ENCODE measurements at places on chromosomes 4 and X.
A peak's percentile ranks its signal among the peaks of the same experiment; 100 is the strongest.

GRCh38 chr4:116015549-116015948 lies 902.1 kb upstream of the NDST4 start:
- DNase-seq = no peak

DNA sequence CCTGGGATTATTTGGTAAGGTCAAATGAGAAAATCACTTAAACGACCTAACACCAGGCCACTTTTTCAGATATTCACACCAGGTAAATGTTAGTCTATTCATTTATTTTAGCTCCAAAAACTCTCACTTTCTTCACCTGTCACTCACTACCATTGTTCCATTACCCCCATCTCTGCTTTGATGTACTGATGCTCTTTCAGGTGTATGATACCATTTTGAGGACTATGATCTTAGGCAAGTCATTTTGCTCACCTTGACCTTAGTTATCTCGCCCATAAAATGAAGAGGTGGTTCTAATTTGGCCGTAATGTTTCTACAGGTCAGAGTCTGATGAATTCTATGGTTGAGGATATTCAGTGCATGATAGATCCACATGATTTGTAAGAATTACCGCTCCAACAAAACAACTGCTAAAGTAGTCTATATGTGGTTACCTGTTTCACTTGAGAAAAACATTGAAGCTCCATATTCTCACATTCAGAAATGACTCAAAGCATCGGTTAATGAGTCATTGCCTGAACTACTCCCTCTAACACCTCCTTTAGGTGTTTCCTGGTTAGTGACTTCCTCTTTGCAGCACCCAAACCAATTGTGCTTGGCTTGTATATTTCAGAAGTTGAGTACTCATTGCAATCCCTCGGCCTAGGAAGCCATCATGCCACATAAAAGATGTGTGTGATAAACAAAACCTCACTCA lies 4.5 kb downstream of the DTHD1 start:
- peak; percentile 32 for DNase-seq

DNA sequence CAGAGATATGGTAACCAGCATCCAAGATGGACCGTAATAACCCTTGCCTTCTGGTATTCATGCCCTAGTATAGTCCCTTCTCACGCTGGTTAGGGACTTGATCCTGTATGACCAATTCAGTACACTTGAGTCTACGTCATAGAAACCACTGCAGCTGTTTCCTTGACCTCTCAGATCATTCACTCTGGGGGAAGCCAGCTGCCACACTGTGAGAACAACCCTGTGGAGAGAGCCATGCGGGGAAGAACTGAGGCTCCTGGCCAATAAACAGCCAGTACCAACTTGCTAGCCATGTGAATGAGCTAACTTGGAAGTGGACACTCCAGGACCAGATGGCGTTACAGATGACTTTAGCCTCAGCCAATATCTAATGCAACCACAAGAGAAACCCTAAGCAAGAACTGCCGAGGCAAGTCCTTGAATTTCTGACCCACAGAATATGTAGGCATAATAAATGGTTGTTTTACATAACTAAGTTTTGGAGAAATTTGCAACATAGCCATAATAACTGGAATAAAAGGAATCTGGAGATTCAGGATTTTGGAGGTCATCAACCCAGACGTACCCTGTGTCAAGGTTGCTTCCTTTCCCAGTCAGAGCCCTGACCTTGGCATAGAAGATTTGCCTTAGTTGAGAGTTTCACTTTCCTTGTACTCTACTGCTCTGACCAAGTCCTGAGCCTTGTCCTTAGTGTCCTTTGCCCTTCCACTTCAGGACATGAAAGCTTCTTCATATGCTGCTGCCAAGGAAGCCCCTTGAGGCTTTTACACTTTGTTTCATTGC lies 87.3 kb upstream of the ZNF81 start:
- no peak for DNase-seq

- peak; percentile 51 for DNase-seq
Measured at GRCh38 chr4:145619639-145619996, 433 bp downstream of the MMAA start.

DNA sequence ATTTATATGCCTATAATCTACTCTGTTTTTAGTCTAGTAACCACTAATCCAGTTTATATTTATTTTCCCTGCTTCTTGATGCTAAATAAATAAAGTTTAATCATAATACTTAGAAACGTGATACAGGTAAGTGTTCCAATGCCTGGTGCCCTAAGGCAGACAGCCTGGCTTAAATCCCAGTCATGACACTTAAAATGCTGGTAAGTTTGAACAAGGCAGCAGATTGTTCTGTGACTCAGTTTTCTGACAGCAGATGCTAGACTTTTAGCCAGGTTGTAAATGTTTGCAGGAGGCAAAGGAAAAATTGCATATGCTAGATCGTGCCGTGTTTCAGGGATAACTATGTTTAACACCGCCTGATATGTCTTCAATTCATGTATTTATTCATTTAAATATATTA lies 2661.6 kb downstream of the PCDH7 start:
- no peak for DNase-seq

GRCh38 chrX:64642482-64642881 lies 247.2 kb upstream of the MTMR8 start:
- no peak for DNase-seq

- DNase-seq = no peak
Measured at GRCh38 chrX:2498781-2499302, 1.9 kb downstream of the DHRSX start.

- DNase-seq = peak; percentile 16
Measured at GRCh38 chr4:144645631-144646522, at the start of gene HHIP. HHIP (plus strand) TSS chr4:144646156; CDS start chr4:144646676, 520 bp downstream.

GRCh38 chr4:11158971-11159370 lies 269.7 kb downstream of the HS3ST1 start:
- no peak for DNase-seq

Data from activated CD8-positive, alpha-beta memory T cell treated with anti-CD3 and anti-CD28 coated beads, Interleukin-2, amount 50 U/mL, for 4 hours (primary cell).